NCI-H187 (cell line): ENCODE measurements at places on chromosomes 16 and 17.

DNA sequence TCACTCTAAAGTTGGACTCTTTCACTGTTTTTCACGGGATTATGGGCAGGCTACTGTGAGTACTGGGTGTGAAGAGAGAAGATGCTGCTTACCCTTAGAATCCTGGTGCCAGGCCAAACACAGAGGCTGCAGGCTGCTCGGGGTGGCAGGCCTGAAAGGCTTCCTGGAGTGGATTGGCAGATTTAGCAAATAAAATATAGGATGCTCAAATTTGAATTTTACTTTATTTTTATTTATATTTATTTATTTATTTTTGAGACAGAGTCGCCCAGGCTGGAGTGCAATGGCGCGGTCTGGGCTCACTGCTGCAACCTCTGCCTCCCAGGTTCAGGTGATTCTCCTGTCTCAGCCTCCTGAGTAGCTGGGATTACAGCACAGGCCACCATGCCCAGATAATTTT lies 14.9 kb upstream of the STAC2 start:
- DNase-seq = no peak

GRCh38 chr16:1884889-1885288 lies 12.9 kb upstream of the MEIOB start:
- DNase-seq = no peak

- no peak for DNase-seq
Observed at GRCh38 chr16:81096715-81097208, 567 bp upstream of the GCSH start.

DNA sequence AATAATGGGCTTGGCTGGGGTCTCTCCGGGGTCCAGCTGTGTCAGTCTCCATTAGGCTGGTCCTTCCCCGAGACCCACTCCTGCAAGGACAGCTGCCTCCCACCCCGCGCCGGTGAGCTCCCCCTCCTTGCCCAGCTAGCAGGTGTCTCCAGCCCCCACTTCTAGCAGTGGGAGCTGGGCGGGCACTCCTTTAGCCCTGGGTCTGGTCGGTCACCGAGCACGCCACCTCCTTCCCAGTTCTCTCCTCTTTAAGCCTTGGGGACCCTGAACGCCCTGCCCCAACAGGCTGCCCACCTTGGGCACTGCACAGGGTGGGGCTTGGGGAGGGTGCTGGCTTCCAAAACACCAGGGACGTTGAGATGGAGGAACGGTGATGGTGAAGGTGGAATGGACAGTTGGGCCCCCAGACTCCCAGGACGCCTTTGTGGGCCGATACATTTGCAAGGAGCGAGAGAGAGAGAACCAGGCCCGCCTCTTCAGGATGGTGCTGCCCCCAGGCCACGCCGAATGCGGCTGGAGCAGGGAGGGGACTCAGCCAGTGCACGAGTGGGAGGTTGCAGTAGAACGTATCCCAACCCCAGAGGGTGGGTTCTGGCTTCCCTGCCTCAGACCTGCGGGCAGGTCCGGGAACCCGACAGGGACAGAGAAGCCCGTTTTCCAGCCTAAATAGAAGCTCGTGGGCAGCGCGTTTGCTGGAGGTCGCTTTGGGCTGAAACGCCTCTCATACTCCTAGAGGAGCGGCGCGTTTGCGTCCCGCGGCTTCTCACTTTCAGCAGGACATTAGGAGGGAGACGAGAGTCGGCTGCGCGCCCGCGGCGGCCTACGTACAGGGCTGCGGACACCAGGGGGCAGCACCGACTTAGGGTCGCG lies 10.7 kb downstream of the TBX2 start:
- DNase-seq = no peak

DNA sequence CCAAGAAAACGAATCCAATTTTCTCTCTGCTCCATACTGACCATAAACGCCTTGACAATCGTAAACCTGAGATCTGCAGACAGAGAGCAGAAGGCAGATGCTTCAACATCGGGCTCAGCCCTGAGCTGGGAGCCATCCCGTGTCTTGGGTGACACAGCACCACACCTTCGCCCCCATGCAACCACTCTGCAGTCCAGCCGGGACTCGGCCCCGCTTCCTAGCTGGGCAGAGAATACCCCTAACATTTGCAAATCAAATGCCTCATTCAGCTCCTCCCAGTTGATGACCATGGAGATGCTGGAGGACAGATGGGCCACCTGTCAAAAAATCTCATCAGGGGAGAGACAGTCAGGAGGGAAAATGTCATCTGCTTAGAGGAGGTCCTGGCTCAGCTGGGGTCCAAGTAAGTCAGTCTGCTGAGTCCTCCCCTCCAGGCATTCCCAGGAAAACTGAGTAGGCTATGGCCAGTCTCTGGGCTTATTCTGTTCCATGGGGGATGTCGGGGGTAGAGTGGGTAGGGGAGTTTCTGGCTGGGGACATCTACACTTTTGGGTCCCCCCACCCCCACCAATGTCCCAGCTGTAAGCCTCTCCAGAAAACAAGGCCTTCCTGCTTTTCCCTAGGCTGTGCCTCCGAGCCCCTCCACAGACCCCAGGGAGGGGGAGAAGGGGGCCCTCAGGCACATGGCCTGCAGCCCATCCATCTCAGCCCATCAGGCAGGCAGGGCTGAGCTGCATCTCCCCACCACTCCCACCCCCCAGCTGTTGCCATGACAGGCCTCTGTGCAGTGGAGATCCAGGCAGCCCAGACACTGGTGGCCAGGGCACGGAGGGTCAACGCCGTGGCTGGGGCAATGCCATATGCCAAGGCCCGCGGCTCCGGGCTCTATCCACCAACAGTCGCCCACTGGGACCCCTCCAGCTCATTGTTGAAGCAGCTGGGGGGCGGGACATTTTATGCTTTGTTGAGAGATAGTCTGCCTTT lies 158.6 kb downstream of the AXIN2 start:
- no peak for DNase-seq

DNA sequence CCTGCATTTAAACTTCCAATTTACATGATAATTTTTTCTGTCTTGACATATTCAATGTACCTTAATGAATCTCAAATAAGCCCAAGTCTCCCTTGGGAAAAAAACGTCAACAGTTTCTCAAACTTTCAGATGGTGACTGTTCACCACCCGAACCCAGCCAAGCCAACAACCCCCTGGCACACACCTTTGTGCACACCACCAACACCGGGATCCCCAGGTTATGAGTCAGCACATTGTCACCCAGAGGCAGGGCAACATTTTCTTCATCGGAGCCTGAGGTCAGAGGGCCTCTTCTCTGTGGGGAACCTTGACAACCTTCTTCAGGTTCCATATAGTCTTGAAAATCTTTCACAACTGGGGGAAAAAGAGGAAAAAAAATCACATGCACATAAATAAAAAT lies 15.5 kb downstream of the DYNC1LI2 start:
- DNase-seq = no peak

- DNase-seq = no peak
Observed at GRCh38 chr16:80804056-80804525, 307 bp downstream of the CDYL2 start.

DNA sequence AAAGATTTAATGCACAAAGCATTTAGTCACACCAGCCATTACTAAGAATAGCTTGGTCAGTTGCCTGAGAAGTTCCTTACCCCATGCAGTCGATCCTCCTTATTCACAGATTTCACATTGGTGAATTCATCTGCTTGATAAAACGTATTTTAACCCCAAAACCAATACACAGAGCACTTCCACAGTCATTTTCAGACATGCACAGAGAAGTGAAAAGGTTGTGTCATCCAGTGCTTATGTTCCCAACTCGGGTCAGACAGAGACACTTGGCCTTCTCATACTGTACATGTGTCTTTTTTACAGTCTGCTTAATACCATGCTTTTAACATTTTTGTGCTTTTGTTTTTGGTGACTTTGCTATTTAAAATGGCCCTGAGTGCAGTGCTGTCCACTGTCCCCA lies 219.7 kb downstream of the SPECC1 start:
- DNase-seq = no peak

DNA sequence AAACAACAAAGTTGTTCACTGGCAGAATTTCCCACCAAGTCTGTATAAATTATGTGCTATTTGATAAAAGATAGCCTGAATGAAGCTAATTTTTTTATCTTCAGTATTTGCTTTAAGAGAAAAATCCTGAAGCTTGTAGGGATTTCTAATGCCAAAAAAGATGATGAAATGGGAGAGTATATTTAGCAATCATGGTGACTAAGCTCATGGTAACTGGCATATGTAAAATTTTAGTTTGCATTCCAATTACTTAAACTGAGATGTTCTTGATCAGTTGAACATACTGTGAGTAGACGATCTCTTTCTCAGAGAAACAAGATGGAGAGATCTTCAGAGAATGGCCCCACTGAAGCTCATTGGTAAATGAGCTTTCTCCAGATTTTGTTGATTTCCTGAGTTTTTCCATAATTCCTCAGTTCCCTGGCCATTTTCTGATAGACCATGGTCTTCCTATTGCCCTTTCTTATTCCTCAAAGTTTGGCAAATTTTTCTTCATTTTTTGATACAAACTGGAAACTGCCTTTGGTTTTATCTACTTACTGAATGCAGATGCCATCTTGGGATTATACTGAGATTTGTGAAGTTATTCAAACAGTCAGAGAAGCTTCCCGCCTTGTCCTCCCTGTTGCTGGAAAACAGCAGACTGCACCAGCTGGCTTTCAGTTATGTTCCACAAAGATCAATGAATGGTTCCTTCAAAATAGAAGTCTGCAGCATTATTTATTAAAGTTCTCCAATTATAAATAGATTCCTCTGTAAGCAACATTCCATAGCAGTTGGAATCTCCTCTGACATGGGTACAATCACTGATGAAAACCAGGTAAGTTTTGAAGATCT lies 68.3 kb upstream of the ALOX12 start:
- no peak for DNase-seq

DNA sequence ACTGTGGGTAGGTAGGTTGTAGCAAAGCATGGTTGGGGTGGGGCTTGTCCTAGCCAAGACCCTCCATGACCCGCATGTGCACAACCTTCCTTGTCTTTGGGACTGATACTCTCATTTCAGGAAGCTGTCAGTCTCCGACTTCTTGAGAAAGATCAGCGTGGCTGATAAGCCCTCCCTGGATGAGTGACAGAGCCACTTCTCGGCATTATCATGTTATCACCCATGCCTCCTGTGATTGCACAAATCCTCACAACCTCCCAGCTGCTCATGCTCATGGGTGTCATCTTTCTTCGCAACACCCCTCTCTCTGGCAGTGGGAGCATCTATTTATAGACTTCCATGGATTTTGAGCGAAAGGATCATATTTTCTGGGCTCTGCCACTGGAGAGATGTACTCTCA lies 314.2 kb downstream of the FOXL1 start:
- no peak for DNase-seq

DNA sequence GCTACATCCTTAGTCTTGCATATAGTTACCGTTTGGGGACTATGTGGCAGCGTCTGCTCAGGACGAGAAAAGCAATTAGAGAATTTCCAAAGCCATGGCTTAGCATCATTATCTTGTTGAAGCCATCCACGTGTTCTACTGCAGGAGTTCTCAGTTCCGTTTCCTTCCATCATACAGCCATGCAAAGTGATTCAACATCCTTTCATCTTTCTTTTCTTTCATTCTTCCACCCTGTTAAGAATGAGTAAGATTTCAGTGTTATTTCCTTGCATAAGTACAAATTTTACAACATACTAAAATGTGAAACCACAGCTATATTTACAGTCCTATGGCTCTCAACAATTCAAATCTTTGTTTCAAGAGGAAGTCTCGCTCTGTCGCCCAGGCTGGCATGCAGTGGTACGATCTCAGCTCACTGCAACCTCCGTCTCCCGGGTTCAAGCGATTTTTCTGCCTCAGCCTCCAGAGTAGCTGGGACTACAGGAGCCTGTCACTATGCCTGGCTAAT lies 3.8 kb downstream of the MARF1 start:
- no peak for DNase-seq

DNA sequence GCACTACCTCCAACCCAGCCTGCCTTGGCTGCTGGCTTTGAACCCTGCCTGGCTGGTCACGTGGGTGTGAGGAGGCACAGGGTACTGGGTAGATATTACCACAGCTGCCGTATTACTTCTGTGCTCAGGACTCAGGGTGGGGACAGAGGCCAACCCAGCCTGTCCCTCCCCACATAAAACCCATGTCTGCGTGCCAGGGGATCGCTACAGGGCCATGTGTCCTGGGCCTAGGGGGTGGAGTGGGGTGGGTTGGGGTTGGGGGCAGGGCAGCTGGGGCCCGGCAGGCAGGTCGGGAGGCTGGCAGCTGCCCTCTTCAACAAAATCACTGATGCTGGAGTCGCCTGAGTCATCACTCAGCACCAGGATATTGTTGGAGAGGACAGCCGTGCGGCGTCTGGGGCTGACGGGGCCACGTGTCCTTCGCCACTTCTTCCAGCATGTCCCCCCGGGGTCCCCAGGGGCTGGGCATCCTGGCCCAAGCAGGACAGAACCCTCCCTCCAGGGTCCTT lies 39.7 kb upstream of the PVALEF start:
- no peak for DNase-seq

DNA sequence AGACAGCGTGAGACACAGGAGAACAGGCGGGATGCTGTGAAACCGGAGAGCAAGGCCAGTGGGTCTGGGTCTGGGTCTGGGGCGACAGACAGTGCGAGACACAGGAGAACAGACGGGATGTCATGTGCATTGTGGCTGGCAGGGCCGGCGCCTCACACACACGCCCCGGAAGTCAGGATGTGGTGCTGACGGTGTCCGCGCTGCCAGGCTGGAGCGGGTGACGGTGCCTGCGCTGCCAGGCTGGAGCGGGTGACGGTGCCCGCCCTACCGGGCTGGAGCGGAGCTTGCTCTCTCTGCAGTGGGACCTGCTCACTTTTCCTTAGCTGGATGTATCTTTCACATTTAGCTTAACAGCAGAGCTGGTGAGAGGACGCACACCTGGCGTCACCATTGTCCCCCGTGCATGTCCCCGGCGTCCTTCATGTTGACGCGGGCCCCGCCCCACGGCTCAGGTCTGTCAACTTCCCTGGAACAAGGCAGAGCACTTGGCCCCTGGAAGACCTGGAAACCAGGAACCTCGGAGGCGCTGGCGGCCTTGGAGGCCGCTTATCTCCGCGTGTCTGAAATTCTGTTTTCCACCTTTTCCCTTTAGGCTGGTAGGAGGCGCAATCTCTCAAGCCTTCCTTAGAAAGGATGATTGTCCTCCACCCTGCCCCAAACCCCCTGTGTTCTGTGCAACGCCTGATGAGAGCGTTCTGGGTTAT lies 43.0 kb upstream of the ZNF750 start:
- peak; percentile 82 for DNase-seq

DNA sequence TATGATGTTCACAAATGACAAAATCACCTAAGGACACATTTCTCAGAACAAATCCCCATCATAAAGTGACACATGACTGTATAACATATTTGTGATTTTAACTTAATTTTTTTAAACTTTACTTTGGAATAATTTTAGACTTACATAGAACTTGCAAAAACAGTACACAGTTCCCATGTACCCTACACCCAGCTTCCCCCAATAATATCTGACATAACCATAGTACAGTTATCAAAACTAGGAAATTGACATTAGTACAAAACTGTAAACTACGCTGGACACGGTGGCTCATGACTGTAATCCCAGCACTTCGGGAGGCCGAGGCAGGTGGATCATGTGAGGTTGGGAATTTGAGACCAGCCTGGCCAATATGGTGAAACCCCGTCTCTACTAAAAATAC lies 24.8 kb downstream of the CDC27 start:
- no peak for DNase-seq
